Calu3 (cell line): ENCODE measurements at places on chromosomes 2 and 18. TPM values are rescaled to one million over a fixed set of nuclear protein-coding genes. Genes with fewer than 3 reads are reported as not detected.

Gene FAM136A
- total RNA-seq = 53.7 and 60.4 TPM in 2 replicates

Gene APCDD1
- 0.51 TPM in 1 of 2 replicates, not detected in the other for total RNA-seq

Gene PLEK
- not detected in 2 replicates for total RNA-seq

Gene R3HDM1
- 40.8 and 46.1 TPM in 2 replicates for total RNA-seq

Gene PLB1
- 0.83 and 1.6 TPM in 2 replicates for total RNA-seq

Gene LIMS4
- total RNA-seq = 0.29 TPM in 1 of 2 replicates, not detected in the other

Gene CRYGD
- not detected in 2 replicates for total RNA-seq

Gene CHRNG
- total RNA-seq = not detected in 2 replicates

Gene TANC1
- total RNA-seq = 41.2 and 43.3 TPM in 2 replicates

Gene NAT8
- total RNA-seq = not detected in 2 replicates

Gene PRKAG3
- total RNA-seq = not detected in 2 replicates

DNA sequence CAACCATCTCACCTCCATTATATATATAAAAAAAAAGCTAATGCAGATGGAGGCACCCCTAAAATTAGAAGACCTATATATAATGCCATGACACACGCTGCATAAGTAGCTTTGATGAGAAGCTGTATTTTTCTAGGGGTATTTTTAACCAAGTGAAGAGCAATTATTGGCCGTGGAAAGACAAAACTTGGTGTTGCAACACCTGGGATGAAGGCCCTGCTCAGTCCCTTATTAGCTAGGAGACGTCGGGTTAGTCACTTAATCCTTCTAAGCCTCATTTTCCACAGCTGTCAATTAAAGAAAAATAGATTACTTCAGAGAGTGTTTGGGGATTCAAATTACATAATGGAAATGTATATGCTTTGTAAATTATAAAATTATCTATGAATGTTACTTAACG is 63.0 kb downstream of the WDR75 start:
- no peak overlapping the region for H3K27ac ChIP-seq
- H3K36me3 ChIP-seq = peaks cover 4% of the 10 kb centered on the region
- no peak overlapping the region for H3K4me3 ChIP-seq
- H3K4me1 ChIP-seq = peaks cover 42% of the 10 kb centered on the region
- no peaks in the 10 kb centered on the region for H3K27me3 ChIP-seq

- DNase-seq = no peak
- H3K27ac ChIP-seq = no peak overlapping the region
- H3K36me3 ChIP-seq = no peaks in the 10 kb centered on the region
- H3K4me3 ChIP-seq = no peak overlapping the region
- no peaks in the 10 kb centered on the region for H3K27me3 ChIP-seq
Observed at GRCh38 chr2:51145761-51146160, 113.8 kb upstream of the NRXN1 start.

GRCh38 chr2:218186355-218186766 is 19.6 kb upstream of the CXCR1 start:
- peak overlapping the region; percentile 52 for H3K27ac ChIP-seq
- H3K4me3 ChIP-seq = no peak overlapping the region
- peaks cover 24% of the 10 kb centered on the region for H3K27me3 ChIP-seq
- no peaks in the 10 kb centered on the region for H3K36me3 ChIP-seq

DNA sequence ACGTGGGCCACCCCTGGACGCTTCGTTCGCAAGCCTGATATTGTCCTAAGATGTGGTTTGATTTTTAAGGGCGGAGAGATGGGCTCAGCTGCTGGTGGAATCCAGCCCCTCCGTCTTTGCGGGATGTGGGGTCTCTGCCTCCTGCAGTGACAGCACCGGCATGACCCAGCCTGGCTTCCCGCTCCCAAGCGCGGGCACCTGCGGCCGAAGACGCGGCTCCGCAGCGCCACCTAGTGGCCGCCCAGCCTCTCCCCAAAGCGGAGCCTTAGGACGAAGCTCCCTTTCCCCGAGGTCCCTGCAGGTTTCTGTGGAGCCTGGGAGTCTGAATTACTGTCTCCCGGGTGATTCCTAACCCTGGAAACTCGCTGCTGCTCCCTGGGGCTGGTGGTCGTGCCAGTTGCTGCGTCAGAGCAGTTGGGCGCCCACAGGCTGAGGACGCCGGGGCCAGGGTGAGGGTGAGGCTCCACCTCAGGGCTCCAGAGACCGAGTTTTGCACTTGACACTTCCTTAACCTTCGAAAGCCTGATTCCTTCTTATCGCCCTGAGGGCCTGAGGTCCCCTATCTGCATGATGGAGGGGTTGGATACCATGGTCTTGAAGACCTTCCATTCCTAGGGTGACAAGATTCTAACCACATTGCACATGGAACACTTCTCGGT is 137.5 kb downstream of the TPO start:
- peak; percentile 70 for DNase-seq
- H3K4me1 ChIP-seq = no peaks in the 10 kb centered on the region
- H3K4me3 ChIP-seq = no peak overlapping the region
- no peaks in the 10 kb centered on the region for H3K27me3 ChIP-seq
- H3K36me3 ChIP-seq = no peaks in the 10 kb centered on the region

GRCh38 chr2:59425247-59425646 is 1128.2 kb downstream of the BCL11A start:
- H3K27me3 ChIP-seq = no peaks in the 10 kb centered on the region
- H3K4me3 ChIP-seq = no peak overlapping the region
- no peaks in the 10 kb centered on the region for H3K36me3 ChIP-seq
- peak; percentile 9 for DNase-seq
- H3K4me1 ChIP-seq = no peaks in the 10 kb centered on the region
- H3K27ac ChIP-seq = no peak overlapping the region

DNA sequence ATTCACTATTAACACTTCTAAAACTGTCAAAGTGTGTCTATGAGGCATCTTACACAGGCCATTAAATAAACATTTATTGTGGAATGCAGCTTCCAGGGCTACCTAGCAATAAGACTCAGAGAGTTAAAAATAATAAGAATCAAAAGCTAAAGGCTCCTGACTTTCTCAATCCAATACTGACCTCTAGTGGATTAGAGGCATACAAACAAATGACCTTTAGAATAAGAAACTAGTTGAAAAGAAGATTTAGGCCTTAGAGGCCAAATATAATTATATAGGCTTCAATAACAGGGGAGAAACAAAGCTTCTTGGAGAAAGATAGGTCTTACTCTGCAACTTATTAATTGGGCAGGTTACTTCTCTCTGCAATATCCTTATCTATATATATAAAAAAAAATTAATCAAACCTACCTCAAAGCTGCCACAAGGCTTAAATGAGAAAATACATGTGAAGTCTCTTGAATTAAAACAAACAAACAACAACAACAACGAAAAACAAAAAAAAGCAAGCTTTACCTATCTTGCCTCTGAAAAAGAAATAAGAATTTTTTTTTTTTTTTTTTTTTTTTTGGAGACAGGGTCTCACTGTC is 246.1 kb downstream of the EXOC6B start:
- H3K27ac ChIP-seq = no peak overlapping the region
- H3K4me3 ChIP-seq = no peak overlapping the region
- no peaks in the 10 kb centered on the region for H3K4me1 ChIP-seq
- no peaks in the 10 kb centered on the region for H3K36me3 ChIP-seq
- H3K27me3 ChIP-seq = no peaks in the 10 kb centered on the region

- no peak for DNase-seq
- H3K36me3 ChIP-seq = no peaks in the 10 kb centered on the region
- no peaks in the 10 kb centered on the region for H3K27me3 ChIP-seq
- H3K27ac ChIP-seq = no peak overlapping the region
- no peaks in the 10 kb centered on the region for H3K4me1 ChIP-seq
Observed at GRCh38 chr2:134623796-134624195, 95.0 kb downstream of the TMEM163 start.

- H3K4me3 ChIP-seq = no peak overlapping the region
- peaks cover 8% of the 10 kb centered on the region for H3K4me1 ChIP-seq
- DNase-seq = no peak
- H3K36me3 ChIP-seq = peaks cover 35% of the 10 kb centered on the region
- H3K27me3 ChIP-seq = no peaks in the 10 kb centered on the region
Observed at GRCh38 chr18:3466045-3466444, 16.1 kb downstream of the TGIF1 start.

GRCh38 chr2:11922294-11922693 is 175.9 kb downstream of the LPIN1 start:
- no peak overlapping the region for H3K27ac ChIP-seq
- no peaks in the 10 kb centered on the region for H3K4me1 ChIP-seq
- no peak for DNase-seq
- H3K27me3 ChIP-seq = peaks cover 32% of the 10 kb centered on the region
- no peaks in the 10 kb centered on the region for H3K36me3 ChIP-seq

DNA sequence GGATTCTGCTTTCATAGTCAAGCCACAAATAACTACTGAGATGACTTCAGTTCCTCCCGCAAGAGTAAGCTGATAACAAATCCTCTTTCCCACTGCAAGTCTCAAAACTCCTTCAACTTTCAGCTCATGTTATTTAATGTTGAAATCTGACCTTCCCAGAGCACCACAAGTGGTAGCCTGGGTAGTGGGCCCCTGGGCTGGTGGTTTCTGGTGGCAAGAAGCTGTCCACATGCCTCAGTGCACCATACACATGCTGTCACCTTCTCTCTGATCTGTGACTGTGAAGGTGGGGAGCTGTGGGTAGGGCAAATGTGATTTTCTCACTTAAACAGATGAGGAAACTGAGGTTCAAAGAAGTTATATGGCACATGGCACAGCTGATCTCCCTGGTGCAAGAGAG is 246.1 kb upstream of the EPAS1 start:
- H3K27me3 ChIP-seq = no peaks in the 10 kb centered on the region
- no peaks in the 10 kb centered on the region for H3K36me3 ChIP-seq
- H3K4me1 ChIP-seq = no peaks in the 10 kb centered on the region
- H3K27ac ChIP-seq = no peak overlapping the region
- DNase-seq = no peak

GRCh38 chr2:52536929-52537460 is 1230.6 kb upstream of the CHAC2 start:
- H3K27ac ChIP-seq = no peak overlapping the region
- no peaks in the 10 kb centered on the region for H3K36me3 ChIP-seq
- H3K4me1 ChIP-seq = no peaks in the 10 kb centered on the region
- no peaks in the 10 kb centered on the region for H3K27me3 ChIP-seq
- no peak overlapping the region for H3K4me3 ChIP-seq
- no peak for DNase-seq

DNA sequence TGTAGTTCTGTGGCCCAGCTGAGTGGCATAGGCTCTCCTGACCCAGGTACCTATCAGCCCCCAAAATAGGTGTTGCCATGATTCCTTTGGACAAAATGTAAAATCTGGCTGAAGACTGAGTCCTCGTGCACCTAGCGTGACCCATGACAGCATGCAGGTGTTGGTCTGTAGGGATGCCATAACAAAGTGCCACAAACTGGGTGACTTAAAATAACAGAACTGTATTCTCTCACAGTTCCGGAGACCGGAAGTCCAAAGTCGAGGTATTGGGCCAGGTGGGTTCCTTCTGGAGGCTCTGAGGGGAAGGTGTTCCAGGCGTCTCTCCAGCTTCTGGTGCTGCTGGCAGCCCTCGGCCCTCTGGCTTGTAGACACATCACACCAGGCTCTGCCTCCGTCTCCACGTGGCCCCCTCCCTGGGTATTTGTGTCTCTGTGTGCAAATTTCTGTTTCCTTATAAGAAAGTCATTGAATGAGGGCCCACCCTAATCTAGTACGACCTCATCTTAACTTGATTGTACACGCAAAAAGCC is 34.5 kb downstream of the LRRFIP1 start:
- no peaks in the 10 kb centered on the region for H3K36me3 ChIP-seq
- peaks cover 23% of the 10 kb centered on the region for H3K27me3 ChIP-seq
- H3K27ac ChIP-seq = no peak overlapping the region
- DNase-seq = no peak
- H3K4me1 ChIP-seq = peaks cover 13% of the 10 kb centered on the region

GRCh38 chr2:34534761-34535160 is 935.7 kb upstream of the FAM98A start:
- no peaks in the 10 kb centered on the region for H3K27me3 ChIP-seq
- no peak for DNase-seq
- no peak overlapping the region for H3K27ac ChIP-seq
- no peaks in the 10 kb centered on the region for H3K36me3 ChIP-seq
- H3K4me3 ChIP-seq = no peak overlapping the region

- peaks cover 18% of the 10 kb centered on the region for H3K4me1 ChIP-seq
- H3K27ac ChIP-seq = no peak overlapping the region
- no peak for DNase-seq
- H3K36me3 ChIP-seq = peaks cover 2% of the 10 kb centered on the region
- H3K27me3 ChIP-seq = no peaks in the 10 kb centered on the region
Observed at GRCh38 chr2:224562831-224563230, 22.3 kb downstream of the CUL3 start.

GRCh38 chr2:98656800-98657199 is 48.4 kb downstream of the UNC50 start:
- DNase-seq = no peak
- no peaks in the 10 kb centered on the region for H3K27me3 ChIP-seq

DNA sequence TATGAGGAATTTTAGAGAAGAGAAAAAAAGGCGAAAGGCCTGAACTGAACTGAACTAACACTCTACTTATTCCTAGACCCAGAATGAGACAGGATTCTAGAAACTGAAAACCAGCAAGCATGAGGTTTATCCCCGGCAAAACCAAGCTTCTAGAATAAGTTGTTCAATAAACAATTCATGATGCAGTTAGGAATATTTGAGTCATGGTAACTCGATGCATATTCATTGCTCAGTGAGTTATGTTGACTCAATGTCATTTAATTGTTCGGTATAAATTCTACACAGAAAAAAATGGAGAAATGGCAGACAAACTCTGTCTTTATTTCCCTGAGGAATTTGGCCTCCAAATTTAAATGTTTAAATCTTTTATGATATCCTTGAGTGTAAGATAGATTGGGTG is 321.5 kb downstream of the SATB2 start:
- no peak overlapping the region for H3K4me3 ChIP-seq
- DNase-seq = no peak
- H3K4me1 ChIP-seq = peaks cover 7% of the 10 kb centered on the region
- no peaks in the 10 kb centered on the region for H3K36me3 ChIP-seq
- no peak overlapping the region for H3K27ac ChIP-seq

DNA sequence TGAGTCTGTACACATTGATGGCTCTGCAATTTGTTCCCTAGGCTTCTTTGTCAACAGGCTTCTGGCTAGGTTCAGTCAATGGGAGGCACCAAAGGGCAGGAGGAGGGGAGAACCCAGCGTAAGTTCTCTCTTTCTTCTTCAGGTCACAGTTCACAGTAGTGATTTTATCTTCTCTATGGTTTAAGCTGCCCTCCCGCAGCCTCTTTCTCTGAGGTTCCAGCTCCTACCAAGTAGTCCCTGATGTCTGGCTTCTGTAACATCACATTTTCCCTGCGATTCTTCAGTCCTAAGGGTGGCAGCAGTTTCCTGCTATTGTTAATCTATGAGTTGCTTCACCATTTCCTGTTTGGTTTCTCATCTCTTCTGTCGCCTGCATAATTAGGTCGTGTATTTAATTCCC is 107.4 kb downstream of the CPO start:
- no peak overlapping the region for H3K4me3 ChIP-seq
- H3K27me3 ChIP-seq = no peaks in the 10 kb centered on the region
- no peaks in the 10 kb centered on the region for H3K4me1 ChIP-seq
